HuH-7 (cell line): ENCODE measurements at places on chromosomes 11 and 22.
A peak's percentile ranks its signal among the peaks of the same experiment; 100 is the strongest.

DNA sequence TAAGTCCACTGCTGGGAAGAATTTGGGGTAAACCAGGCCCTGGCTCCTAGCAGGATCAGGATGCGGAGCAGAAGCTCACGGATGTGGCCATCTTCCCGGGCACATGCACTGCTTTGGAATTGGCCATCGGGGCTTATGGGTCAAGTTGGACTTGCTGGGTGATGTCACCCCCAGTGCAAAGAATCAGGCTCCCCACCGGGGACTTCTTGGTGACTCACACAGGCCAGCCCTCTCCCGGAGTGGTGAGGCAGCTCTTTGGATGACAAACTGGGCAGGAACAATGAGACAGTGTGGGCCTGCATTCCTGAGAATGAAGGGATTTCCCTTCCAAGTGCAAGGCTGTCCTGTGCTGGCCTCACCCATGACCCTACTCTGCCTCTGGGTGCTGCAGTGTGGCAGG, 128.8 kb upstream of the ANO1 start:
- DNase-seq: no peak

DNA sequence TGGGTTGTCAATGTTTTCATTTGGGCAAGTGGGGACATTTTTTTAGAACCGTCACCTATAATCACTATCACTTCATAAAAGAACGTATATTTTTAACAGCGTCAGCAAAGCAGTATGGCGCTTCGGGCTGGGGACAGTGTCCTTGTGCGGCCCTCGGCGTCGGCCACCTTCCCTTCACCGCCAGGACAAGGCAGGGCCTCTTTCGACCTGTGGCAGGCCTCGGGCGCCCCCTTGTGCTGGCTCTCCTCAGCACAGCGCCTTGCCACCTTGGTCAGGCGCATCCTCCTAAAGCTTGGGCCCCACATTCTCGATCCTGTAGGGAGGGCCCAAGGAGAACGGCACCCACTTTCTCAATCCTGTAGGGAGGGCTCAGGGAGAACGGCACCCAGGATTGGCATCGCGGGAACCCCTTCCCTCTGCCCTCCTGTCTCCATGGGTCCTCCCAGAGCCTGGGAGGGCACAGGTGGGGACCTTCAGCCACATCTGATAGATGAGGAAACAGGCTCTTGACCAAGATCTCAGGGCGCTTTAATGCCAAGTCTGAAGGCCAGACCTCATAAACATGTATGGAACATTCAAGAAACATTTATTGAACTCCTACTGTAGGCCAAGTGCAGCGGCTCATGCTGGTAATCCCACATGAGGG, 11.5 kb upstream of the FADD start:
- peak; percentile 98 for DNase-seq

GRCh38 chr11:47541070-47541469, 11.9 kb downstream of the CELF1 start:
- DNase-seq: no peak

GRCh38 chr11:114346709-114347141, 50.5 kb downstream of the NNMT start:
- DNase-seq: no peak

DNA sequence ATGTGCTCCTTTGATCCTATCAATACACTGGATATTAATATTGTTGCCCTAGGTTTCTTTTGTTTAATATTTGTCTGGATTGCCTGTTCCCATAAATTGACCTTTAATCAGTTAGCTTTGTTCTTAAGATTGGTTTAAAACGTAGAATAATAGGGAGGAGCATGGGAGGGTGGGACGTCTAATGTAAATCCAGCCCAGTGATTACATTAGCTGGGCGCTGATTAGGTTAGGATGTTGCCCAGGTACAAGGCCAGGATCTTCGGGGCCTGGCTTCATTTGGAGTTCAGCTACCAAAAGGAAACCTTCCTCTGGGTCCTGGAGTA, at the start of gene SRSF8:
Gene SRSF8, plus strand, starts transcription at position 204 of the 323 bp plus-strand sequence. CDS start 308 bp downstream, outside the sequence.
- DNase-seq: no peak

- no peak for DNase-seq
Measured at GRCh38 chr11:18754308-18754707, 28.3 kb upstream of the IGSF22 start.

- no peak for DNase-seq
Measured at GRCh38 chr22:41781507-41781906, 19.0 kb upstream of the CCDC134 start.

- no peak for DNase-seq
Measured at GRCh38 chr22:49923445-49923844, 5.0 kb downstream of the CRELD2 start.

DNA sequence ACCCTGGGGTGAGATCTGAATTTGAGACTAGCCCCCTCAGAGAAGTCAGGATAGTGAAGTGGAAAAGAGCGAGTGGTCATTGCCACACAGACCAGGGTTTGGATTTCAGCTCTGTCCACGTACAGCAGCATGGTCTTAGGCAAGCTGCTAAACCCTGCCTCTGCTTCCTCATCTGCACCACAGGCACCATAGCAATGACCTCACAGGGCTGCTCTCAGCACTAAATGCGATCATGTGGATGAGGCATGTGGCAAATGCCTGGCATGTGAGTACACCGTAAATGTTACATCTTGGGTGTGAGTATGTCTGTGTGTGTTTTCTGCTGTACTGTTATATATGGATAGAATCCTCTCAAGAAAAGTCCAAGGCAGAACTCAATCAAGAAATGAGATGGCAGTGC, 15.8 kb downstream of the NAV2 start:
- no peak for DNase-seq

- no peak for DNase-seq
Measured at GRCh38 chr11:134978388-134979088, 566.5 kb upstream of the B3GAT1 start.

DNA sequence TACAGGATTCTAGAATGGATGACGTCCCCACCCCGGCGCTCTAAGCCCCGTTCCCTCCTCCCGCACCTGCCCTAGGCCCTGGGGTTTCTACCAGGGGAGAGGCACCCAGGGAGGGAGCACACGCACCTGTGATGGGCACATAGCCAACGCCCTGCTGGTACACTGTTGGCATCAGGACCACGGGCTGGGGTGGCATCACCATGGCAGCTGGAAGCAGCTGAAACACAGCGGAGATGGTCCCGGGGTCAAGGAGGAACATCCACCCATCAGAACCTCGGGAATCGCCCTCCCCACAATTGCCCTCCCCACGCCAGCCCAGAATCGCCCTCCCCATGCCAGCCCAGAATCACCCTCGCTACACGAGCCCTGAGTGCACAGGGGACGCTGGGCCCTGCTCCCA, 23.6 kb downstream of the TOLLIP start:
- no peak for DNase-seq

- no peak for DNase-seq
Measured at GRCh38 chr11:95434489-95435057, 203.6 kb upstream of the SESN3 start.

- DNase-seq: peak; percentile 74
Measured at GRCh38 chr22:35064664-35065063, 1.3 kb upstream of the ISX start.

GRCh38 chr11:108525161-108525560, 27.0 kb upstream of the POGLUT3 start:
- no peak for DNase-seq

DNA sequence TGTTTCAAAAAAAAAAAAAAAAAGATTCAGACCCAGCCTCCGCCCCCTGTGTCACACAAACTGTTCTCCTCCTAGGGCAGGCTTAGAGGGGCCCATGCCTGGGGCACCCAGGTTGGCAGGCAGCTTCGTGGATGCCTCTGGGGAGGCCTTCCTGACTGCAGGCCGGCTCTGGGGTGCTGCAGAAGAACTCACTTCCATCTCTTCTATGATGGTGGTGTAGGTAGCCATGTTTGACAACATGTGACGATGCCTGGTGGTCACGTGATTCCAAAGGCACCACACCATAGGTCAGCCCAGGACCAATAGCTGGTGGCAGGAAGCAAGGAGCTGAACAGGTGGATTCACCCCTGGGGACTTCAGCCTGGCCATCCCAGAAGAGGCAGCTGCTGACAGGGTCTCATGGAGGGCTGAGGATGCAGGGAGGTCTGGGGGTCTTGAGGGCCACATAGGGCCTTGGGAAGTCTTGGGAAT, 24.1 kb upstream of the CELSR1 start:
- no peak for DNase-seq

DNA sequence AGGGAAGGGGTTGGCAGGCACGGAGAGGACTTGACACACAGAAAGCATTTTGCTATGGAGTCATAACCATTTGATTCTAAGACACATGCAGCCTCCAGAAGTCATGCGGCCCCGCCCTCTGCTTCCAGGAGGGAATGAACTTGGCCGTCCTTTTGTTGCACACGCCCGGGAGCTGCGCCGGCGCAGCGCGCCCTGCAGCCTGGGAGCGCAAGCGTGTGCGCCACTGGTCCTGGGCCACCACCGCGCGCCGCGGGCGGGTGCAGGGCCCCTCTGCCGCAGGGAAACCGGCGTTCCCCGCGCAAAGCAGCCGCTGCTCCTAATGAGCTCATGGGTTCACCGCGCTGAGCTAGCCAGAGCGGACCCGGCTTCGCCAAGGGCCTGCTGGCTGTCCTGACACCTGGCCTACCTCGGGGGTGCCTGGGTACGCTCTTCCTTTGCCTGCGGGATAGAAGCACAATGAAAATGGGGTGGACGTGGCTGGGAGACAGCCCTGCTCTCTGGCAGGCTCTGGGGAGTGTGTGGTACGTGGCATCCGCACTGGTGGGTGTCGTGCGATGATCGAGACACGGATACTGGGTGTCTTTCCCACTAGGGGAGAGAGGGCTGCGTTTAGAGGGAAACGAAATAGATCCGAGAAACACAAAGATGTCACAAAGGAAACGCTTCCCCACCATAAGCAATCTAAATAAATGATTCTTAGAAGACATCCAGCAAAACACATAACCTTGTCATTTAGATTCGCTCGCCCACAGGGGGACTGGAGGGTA, 669 bp downstream of the MICAL3 start:
- DNase-seq: peak; percentile 79

GRCh38 chr11:11757909-11758308, 83.9 kb upstream of the USP47 start:
- DNase-seq: no peak

- no peak for DNase-seq
Measured at GRCh38 chr11:36330411-36330810, 34.3 kb downstream of the PRR5L start.
